ENCODE measurements at places on chromosomes 16 and 17.

DNA sequence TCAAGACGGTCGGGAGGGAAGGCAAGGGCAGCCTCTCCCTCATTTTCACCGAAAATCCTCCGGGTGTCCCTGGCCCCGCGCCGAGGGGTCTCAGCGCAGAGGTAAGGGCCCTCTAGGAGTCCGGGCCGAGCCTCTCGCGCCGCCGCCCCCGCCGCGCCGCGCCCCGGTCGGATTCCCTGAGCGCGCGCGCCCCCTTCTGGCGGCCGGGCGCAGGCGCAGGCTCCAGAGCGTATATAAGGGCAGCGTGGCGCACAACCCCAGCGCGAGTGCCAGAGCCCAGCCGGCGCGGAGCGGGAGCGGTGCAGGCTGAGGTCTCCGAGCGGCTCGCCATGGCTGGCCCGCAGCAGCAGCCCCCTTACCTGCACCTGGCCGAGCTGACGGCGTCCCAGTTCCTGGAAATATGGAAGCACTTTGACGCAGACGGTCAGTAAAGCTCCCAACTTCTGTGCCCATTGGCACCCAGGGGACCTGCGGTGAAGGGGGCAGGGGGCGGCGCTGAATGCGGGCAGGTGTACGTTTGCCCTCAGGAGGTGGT lies at the start of gene CALB2:
Gene CALB2 (plus strand): TSS at position 260 of the 535 bp plus-strand sequence. CDS start 70 bp downstream, at position 330.
- DNase-seq: peak; percentile 59

GRCh38 chr16:4309102-4309832 lies 6.6 kb upstream of the GLIS2 start:
- no peak for DNase-seq

GRCh38 chr17:74512036-74512435 lies 19.2 kb downstream of the CD300LB start:
- no peak for DNase-seq

DNA sequence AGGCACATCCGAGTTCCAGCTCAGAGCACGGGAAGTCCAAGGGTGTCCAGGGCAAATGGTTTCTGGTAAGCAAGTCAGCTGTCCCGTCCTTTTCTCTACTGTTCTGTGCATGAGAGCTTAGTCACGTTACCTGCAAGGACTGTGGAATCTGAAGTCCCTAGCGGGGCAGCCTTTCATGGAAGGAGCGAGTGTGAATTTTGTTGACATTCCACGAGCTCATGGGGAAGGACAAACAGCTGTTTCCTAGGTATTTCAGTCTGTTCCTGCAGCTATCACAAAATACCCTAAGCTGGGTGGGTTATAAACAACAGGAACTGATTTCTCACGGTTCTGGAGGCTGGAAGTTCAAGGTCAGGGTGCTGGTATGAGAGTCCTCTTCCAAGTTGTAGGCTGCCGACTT lies 109.2 kb downstream of the SDR42E1 start:
- DNase-seq: no peak

- peak; percentile 57 for DNase-seq
Measured at GRCh38 chr16:10033556-10033955, 148.7 kb downstream of the GRIN2A start.

DNA sequence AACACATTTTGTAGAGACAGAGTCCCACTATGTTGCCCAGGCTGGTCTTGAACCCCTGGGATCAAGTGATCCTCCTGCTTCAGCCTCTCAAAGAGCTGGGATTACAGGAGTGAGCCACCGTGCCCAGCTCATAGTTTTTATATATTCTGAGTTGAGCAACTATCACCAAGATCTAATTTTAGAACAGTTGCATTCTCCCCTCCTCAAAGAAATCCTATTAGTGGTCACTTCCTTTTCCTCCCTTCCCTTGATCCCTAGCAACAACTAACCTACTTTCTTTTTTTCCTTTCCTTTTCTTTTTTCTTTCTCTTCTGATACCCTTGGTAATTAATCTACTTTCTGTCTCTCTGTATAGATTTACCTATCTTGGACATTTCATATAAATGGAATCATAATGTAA lies 61.5 kb upstream of the B4GALNT2 start:
- no peak for DNase-seq

DNA sequence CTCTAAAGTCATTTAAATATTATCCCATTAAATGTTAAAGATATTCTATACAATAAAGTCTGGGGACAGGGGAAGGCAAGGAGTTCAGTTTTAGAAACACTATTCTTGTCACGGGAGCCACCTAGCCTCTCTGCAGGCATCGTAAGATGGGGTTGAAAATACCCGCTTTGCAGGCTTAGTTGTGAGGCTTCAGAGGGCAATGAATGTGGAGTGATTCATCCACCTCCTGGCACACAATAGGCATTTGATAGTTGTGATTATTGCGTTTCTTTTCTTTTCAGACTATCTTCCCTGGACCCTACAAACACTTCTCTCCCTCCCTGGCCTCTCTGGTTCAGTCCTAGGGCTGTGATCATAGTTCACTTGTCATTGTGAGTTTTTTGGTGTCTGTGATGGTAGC lies 19.6 kb downstream of the GLP2R start:
- DNase-seq: no peak

DNA sequence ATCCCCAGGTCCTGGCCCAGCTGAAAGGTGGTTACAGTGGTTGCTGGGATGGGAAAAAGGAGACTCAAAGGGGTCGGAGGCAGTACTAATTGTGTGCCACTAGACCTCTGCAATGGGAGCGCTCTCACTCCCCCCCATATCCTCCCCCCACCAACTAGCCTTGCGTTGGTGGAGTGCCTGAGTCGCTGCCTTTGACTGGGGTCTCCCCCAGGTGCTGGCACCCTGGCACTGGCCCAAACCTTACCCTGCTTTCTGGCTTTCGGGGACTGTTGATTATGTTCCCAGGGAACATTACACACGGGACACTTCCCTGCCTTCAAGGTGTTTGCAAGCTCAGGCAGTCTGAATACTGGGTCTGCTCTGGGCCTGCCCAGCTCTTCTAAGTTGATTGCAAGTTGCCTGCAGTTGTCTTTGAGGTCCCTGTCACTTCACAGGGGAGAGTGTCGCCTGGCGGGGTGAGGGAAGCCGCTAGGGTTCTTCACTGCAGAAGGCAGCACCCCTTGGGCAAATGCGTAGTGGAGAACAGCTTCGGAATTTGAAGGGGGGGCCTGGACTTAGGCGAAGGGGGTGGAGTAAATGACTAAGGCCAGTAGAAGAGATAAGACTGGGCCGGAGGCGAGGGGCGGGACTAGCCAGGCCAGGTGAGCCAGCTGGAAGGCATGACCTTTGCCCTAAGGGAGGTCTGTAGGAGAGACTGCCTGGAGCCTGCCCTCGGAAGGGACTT lies 98.0 kb downstream of the RAB11FIP4 start:
- no peak for DNase-seq

DNA sequence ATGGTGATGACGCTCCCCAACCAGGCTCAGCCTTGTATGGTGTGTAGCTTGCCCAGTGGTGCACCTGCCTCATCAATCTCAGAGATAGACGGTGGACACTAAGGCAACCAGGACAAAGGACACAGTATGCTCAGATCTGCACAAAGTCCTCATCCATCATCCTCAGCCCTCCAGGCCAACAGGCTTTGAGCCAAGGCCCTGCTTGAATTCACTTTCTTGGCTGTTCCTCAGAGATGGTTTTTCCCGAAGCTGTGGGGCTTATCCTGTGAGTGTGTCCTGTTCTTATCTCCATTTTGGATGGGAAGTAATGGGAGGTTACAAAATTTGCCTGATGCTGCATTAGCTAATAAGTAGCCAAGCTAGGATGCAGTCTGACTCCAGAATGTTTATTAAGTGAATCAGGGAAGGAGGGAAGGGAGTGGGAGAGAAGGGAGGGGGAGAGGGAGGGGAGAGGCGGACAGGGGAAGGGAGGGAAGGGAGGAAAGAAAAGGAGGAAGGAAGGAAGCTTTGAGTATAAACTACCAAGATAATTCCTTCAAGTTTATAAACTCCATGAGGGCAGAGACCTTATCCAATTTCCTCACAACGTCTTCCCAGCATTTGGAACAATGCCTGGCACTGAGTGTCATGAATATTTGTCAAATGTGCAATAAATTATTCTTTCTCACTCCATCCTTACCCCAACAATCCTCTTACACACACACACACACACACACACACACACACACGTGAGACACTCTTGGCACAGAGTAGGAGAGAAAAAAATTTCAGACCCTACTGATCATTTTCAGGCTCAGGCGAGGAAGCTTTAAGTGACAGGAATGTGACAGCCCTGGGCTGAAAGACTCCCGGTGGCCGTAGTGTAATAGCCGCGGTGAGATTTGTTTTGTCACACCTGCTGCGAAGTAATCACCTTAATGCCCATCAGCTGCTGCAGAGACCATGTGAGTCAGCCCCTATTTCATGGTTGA lies 84.3 kb downstream of the BMERB1 start:
- DNase-seq: peak; percentile 92

- no peak for DNase-seq
Measured at GRCh38 chr17:27091043-27091497, 202.8 kb upstream of the WSB1 start.

GRCh38 chr17:73135766-73136165 lies 29.0 kb upstream of the SSTR2 start:
- DNase-seq: no peak

DNA sequence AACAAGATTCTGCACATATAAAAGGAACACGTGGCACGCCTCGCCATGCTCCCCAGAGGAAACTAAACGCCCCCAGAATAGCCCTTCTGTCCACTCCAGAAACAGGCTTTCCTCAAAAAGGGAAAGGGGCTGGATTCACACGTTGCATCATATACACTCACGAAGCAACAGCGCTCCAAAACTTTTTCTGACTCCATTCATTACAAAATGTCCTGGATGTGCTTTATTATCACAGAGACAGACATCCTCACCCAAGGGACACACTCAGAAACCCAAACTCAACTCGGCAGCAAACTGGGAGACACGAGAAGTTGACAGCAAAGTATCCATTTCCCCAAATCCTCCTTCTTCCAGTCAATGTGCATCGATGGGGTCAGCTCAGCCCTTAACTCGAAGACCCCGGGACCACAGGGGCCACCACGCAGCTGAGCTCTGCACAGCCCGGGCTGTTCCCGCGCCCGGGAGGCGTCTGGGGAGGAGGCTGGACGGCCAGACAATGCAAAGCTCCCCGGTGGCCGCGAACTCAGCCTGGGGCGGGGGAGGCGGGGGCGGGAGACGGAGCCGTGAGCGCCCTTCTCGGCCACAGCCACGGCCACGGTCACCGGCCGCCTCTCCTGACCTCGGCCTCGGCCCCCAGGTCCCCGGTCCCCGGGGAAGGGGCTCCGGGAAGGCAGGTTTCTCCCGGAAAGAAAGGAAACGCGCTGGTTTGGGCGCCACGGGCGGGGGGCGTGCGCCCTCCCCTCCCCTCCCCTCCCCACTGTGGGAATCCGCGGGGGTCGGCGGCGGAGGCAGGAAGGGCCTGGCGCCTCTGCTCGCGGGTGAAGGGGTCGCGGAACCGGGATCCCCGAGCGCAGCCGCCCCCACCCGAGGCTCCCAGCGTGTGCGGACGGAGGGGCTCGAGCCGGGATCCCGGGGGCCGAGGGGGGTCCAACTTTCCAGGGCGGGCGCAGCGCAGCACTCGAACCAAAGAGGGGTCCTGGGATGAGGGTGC lies 1.2 kb downstream of the NXN start:
- DNase-seq: no peak

DNA sequence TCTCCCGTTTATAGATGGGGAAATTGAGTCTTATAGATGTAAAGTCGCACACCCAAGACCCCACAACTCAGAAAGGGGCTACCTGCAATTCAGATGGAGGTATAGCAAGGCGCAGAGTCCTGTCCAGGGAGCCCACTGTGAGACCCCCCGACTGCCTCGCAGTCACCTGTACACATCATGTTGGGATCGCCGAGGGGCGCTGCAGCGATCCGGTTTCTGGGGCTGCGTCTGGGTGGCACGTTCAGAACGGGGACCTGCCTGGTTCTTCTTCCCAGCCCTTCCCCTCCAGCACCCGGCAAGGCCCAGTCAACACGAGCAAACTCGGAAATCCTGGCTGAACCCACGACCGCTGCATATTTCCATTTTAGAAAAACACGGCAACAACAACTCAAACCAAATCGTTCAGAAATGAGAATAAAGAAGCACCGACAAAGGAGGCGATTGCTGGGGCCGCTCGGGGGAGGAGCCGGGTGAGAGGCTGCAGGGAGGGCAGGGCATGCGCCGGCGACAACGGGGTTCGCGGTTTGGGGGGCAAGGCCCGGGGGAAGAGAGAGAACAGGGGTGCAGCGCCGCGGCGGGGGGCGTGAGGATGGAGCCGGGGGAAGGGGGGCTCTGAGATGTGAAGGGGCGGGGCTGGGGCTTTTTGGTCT lies 643 bp downstream of the HSDL1 start:
- DNase-seq: peak; percentile 25

DNA sequence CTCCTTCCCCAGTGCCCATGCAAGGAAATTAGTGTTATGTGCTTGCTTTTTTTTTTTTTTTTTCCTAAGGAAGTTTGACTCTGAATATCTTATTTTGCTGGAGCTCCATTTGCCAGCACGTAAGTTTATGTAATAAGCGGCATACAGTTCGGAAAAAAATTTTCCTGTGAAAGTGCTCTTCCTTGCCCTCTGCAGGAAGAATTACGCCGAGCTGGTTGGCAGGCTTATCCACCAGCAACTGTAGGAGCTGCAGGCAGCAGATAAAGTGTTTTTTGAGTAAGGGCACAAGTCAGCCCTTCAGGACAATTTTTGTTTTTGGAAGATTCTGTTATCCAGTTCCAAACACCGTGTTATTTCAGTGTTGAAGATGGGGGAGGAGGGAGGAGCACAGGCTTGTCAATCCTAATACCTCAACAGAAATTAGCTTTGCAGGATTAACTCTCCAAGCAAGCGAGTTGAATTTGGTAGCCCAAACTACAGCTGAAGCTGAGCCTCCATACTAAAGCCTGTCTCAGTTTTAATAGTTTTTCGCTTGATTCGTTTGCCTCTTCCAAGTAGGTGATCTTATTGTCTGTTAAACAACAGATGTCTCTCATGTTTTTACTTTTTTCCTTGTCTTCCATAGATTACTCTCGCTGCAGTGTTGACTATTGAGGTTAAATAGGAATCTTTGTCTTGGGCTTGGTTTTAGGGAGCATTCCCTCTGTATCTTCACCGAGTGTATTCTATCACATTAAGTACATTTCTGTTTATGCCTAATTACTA lies 1.1 kb downstream of the SPECC1 start:
- peak; percentile 62 for DNase-seq

DNA sequence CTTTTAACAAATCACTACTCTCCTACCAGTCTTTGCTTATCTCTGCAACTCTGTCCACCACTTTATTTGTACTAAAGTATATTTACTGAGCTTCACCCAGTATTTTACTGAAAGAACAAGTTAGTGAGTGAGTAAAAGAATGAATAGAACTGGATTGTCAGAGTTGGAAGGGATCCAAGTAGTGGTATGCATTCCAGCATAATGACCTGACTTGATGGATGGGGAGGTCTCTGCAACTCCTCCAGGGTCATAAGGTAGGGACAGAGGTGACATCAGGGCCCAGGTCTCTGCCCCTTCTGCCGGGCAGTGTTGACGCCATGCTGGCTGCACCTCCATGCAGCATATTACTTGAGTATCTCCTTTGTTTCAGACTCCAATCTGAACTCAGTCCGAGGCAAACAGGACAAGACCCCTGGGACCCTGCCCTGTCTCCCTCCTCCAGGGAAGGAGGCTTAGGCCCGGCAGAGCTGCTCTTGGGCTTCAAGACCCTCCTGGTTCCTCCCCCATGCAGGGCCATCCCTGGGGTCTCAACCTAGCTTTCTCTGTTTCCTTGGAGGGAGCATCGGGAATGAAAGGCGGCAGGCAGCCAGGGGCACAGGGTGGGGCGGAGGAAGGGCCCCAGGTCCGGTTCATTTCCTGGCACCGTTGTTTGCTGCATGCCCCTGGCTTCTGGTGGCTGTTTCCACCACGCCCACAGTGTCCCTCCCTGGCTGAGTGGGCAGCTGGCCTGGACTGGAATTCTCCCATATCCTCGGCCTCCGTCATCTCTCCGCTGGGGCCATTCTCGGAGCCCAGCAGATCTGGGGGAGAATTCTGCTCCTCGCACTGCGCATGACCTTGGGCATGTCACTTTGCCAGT lies 12.4 kb upstream of the ITGA3 start:
- peak; percentile 80 for DNase-seq

GRCh38 chr16:54030451-54030850 lies 256.1 kb downstream of the IRX3 start:
- no peak for DNase-seq

Data from Caki2 (cell line).